NCI-H187 (cell line): ENCODE measurements at places on chromosomes 7 and 10.

DNA sequence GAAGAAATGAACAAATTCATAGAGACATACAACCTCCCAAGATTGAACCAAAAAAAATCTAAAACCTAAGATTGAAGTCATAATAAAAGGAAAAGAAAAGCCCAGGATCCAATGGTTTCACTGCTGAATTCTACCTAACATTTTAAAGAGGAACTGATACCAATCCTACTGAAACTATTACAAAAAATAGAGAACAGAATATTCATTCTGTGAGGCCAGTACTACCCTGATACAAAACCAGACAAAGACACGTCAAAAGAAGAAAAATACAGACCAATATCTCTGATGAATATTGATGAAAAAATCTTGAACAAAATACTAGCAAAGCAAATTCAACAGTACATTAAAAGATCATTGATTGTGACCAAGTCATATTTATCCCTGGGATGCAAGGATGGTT is 128.5 kb upstream of the STEAP1 start:
- DNase-seq, result no peak

DNA sequence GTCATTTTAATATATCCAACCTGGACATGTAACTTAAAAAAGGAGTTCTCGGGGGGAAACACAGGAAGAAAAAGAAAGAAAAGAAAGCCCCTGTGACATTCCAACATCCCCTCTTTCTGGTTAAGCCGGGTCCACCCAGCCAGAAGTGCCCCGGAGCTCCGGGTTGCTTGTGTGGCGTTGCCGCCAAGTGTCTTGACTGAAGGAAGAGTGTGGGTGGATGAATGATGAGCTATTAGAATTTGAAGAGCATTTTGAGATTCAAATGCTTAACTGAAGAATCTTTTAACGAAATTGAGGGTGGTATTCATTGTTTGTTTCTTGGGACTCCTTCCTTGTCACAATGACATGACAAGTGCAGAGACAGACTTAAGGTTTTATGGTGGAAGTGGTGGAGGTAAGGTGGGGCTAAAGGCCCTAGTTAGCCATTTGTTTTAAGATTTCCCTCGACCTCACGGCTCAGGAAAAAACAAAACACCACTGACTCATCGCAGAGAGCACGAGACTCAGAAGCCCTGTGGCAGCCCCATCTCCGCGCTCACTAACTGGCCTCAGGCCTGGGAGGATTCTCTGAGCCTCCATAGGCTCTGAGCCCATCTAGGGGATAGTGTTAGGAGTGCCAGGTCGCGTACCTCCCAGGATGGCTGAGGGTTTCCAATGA is 1.8 kb upstream of the GLI3 start:
- no peak for DNase-seq

DNA sequence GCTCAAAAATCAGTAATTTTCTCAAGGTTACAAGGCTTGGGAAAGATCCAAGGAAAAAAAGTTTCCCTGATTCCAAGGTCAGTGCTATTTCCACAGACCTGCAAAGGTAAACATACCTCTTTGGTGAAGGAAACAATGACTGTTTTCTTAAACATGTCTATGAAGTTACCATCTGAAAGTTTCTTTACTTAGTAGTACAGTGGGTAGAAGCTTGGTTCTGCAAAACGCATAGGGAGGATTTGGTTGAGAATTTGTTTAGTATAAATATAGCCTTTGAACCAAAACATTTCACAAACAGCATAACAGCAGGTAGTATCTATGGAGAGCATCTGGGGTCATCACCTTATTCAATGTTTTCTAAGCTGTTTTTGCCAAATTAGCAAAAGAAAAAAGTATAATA is 169.6 kb downstream of the CCSER2 start:
- no peak for DNase-seq

DNA sequence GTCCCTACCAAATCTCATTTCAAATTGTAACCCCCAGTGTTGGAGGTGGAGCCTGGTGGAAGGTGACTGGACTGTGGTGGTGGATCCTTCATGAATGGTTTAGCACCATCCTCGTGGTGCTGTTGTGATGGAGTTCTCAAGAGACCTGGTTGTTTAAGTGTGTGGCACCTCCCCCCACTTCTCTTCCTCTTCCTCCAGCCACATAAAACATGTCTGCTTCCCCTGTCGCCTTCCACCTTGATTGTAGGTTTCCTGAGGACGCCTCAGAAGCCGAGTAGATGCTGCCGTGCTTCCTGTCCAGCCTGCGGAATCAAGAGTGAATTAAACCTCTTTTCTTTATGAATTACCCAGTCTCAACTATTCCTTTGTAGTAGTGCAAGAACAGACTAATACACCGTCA is 21.0 kb downstream of the GRB10 start:
- DNase-seq, result no peak

DNA sequence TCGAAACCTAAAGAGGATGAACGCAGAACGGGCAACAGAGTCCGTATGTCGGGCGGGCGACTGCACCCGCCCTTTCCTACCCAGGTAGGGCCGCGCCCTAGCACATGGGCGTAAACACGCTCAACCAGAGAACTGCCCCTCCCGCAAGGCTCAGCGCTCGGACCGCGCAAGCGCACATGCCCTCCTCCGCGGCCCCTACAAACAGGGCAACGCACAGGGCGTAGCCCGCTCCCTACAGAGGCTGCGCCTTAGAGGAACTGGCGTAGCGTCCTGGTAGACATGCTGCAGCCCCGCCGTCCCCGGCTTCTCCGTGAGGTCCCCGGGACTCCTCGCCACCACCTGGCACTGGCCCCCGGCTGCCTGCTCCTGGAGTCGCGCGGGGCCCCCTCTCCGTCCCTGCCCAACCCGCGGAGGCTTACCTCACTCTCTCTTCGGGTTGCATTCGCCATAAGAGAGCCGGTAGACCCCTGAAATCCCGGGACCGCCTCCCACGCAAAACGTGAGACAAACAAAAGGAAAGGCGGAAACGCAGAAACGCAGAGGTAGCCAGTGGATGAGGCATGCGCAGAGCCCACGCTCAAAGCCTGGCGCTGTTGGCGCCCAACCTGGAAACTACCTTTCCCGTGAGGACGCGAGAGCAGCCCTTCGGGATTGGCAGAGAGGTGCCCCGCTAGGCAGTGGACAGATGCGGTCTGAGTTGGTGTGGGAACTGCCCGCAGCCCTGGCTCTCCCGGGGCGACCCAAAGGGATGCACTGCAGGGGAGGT is at the start of gene ZNF33B:
ZNF33B (minus strand) TSS at position 516 of the 766 bp plus-strand sequence. CDS start 1,642 bp downstream, outside the sequence.
- peak; percentile 81 for DNase-seq

DNA sequence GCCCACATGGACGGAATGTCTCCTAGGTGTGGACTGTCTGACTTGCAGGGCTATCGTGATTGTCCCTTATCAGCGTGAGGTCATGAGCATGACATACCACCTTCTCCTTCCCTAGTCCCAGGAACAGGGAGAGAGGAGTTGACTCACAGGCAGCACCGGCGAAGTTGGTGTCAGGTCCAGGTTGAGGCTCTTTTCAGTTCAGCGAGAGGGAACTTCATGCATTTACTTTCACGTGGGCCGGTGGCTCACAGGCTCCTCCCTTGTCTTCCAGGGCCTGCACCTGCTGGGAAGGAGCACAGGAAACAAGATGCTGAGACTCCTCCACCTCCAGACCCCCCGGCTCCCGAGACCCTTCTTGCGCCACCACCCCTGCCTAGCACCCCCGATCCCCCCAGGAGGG is 46.1 kb downstream of the PROSER2 start:
- DNase-seq, result no peak

- DNase-seq, result no peak
Observed at GRCh38 chr7:17275749-17276671, 22.4 kb upstream of the AHR start.

DNA sequence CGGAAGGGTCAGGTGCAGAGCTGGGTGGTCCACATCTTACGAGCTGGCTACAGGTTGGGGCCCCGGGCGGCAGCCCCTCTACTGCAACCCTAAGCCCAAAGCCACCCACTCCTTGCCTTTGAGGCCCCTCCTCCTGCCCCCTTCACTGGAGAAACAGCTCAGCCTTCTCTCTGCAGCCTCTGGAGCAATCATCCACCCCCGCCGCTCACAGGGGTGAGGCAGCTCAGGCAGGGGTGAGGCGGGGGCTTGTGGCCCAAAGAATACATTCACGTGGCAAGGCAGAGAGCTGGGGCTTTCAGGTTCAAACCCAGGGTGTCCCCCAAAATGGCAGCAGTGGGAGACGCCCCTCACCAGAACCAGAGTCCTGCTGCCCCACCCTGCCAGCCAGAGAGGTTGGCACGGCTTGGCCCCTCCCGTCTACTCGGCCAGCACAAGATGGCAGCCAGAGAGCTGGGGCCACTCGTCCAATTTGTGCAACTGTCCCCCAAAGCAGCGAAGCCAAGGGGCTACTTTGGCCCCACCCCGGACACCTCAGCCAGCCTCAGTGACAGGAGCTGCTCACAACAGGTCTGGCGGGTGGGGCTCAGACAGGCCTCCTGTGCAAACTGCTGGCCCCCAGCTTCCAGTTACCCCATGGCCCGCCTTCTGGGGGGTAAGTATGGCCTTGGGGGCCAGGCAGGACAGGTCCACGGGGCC is 7.2 kb downstream of the GNB2 start:
- no peak for DNase-seq

DNA sequence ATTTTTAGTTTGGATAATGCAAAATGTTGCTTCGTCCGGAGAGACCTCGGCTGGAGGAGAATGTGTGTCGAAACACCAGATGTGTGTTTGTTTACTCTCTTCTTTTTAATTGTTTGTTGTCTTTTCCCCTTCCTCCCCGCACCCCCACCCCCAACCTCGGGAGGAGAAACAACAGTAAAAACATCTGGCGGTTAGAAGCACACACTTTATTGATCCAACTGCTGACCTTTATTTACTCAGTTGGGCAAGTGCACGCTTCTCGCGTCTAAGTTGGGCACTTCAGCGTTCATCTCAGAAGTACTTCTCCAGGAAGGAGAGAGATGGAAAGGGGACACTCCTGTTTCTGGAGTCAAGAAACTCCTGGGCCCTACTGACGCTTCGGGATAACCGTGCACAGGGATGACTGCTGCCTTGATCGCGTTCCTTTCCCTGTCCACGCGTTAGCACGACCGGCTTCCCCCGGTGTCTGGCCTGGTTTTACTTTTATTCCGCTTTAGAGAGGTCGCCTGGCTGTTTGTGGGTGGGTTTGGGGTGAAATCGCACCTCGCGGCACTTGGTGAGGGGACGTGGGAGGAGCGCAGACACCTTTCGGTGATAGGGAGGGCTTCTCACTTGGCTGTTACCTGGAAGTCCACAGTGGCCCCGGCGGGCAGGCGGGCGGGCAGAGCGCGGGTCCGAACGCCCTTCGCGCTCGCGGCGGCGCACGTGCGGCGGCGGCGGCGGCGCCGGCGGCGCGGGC is 168.3 kb upstream of the PPP1R3A start:
- peak; percentile 69 for DNase-seq

GRCh38 chr10:88041243-88042159 is 178.1 kb downstream of the PTEN start:
- DNase-seq, result no peak

DNA sequence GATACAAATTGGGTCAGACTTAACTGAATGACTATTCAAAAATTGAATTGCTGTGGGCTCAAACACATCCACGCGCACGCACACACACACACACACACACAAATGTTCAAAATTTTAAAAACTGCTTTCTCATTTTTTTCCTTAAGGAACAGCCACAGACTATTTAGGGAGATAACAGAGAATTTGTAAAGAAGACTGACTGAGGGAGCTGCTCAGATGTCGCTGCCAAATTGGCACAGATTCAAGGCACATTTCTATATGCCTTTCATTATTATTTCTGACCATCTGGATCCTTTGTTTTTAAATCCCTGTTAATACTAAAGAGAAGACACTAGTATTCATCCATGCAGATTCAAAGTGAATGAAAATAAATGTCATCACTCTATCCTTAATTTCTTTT is 154.8 kb downstream of the DGKB start:
- no peak for DNase-seq

- DNase-seq, result no peak
Observed at GRCh38 chr10:102776779-102777456, 33.2 kb downstream of the WBP1L start.

DNA sequence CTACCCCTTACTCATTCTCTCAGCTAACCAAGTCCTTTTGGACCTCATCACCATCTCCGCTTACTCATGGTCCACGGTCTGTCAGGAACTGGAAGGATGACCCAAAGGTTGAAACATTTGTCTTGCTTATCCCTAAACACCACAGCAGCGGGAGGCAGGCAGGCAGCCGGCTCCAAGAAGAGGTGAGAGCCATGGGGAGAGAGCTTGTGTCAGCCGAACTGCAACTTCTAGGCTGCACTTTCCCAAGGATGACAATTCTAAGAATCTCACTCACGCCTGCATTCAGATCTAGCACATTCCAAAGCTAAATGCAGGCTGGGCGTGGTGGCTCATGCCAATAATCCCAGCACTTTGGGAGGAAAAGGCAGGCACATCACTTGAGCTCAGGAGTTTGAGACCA is 86.0 kb downstream of the SPDYE5 start:
- no peak for DNase-seq

DNA sequence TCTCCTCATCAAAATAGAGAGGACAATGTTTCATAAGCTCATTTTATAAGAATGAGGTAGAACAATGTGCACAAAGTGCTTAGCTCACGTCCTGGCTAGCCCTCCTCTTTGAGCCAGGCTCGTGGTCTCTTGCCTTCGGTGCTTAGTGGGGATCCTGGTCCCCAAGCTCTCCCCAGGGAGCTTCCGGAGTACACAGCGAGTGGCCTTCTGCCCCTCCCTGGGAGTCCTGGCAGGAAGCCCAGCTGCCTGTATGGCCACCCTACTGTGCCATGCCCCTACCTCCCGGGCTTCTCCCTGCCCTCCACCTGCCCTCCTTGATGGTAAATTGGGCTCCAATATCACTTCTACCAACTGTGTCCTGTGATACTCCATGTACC is 868 bp downstream of the MYO1G start:
- DNase-seq, result no peak

GRCh38 chr10:62540389-62540788 is 166.2 kb downstream of the ZNF365 start:
- DNase-seq, result no peak

DNA sequence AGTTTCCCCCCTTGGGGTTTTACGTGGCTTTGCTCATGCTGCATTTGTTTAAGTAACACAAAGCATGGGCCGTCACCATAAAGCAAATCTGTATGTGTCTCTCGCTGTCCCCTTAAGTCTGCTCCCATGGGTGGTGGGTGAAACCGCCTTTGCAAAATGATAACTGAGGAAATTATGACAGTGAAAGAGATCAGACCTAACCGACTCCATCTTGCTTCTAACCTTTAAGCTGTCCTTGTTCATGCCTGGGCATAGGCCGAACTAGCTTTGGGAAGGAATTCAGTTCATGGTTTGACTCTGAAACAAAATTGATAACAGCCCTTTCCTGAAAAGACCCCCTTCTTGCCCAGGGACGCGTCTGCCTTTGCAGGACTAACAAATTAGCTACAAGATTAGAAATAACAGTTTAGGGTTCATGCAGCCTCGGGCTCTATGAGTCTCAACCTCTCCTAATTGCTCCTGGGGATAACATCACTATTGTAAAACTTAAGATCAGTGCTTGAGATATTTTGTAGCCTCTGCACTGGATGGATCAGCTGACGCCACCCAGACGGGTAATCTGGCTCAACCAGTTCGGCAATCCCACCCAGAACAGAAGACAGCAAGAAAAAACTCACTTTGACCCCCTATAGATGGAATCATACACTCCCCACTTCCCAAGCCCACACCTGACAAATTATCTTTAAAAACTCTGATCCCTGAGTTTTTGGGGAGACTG is 623.7 kb downstream of the TYW1 start:
- no peak for DNase-seq

GRCh38 chr7:135620980-135621850 is 41.1 kb upstream of the STMP1 start:
- DNase-seq, result peak; percentile 18

- DNase-seq, result no peak
Observed at GRCh38 chr7:21543528-21544302, 876 bp downstream of the DNAH11 start.
